ENCODE measurements at places on chromosomes 3 and 15.

DNA sequence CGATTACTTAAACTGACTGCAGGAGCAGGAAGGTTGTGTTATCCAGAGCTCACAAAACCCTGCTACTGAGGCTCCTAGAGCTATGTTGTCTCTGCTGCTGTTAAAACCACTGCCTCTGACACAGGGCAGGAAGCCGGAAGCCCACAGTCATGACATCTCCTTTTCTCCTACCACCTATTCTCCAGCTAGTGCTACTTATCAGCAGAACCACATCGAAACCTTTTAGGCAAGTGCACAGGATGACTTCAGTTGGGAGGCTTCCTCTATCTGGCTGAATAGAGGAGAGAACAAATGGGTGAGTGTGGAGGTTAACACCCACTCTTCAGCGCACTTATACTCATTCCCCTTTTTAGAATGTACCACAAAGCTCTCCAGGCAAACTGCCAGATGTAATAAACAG, 638.0 kb downstream of the OTOL1 start:
- DNase-seq, result peak; percentile 3

DNA sequence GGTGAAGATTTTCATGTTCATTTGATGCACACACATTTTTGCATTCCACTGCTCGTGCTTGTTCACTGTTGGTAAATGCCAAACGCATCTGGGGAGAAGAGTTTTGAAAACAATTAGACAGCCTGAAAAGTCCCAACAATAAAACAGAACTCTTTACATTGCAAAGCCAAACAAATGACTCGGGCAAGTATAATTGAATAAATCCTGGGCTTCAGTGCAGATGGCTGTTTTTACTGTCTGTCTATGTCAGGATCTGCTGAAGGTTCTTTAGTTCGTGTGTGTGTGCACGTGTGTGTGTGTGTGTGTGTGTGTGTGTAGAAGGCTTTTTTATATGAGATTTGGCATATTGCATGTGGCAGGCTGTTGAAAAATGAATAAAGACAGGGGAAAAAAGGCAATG, 277.5 kb upstream of the CDIN1 start:
- no peak for DNase-seq

GRCh38 chr3:20537234-20537633, 351.2 kb upstream of the SGO1 start:
- DNase-seq, result no peak

DNA sequence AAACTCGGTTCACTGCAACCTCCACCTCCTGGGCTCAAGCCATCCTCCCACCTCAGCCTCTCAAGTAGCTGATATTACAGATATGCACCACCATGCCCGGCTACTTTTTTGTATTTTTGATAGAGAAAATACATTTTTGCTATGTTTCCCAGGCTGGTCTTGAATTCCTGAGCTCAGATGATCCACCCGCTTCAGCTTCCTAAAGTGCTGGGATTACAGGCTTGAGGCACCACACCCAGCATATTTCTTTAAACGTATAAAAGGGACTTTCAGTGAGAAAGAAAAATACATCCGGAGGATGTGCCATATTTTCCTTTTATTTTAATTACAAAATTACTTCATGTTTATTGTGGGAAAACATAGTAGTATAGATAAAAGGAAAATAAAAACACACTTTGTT, 55.2 kb downstream of the RPL39L start:
- DNase-seq, result no peak

DNA sequence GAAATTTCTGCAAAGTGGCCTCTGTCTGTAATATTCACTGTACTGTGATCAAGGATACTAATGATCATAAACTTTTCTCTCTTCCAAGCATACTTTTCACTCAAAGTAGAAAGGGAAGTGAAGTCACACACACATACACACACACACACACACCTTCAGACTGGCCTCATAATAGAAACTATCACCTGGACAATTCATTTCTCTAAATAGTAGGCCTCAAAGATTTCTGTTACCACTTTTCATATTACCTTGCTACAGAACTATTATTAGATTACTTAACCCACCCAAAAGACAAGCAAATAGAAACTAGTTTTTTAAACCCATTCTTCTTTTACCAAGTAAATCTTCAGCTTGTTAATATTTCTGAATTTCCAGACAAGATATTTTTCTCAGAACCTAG, 12.2 kb downstream of the CPB1 start:
- no peak for DNase-seq

- no peak for DNase-seq
Observed at GRCh38 chr15:67779549-67780111, 45.7 kb upstream of the SKOR1 start.

DNA sequence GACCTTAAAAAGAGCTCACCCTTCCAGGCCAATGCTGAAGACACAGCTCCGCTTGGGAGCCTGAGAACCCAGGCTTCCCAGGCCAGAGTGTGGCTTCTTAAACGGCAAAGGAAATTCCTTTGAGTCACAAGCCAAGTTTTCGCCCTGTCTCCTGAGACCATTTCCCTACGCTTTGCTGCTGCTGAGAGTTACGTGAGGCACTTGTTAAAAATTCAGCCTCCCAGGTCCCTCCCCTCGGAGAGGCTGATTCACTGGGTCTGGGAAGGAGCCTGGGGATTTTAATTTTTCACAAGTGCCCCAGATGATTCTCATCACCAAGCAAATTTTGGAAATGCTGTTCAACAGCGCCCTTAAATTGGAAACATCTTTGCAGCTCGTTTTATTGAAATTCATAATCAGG, 25.5 kb downstream of the RLBP1 start:
- no peak for DNase-seq

DNA sequence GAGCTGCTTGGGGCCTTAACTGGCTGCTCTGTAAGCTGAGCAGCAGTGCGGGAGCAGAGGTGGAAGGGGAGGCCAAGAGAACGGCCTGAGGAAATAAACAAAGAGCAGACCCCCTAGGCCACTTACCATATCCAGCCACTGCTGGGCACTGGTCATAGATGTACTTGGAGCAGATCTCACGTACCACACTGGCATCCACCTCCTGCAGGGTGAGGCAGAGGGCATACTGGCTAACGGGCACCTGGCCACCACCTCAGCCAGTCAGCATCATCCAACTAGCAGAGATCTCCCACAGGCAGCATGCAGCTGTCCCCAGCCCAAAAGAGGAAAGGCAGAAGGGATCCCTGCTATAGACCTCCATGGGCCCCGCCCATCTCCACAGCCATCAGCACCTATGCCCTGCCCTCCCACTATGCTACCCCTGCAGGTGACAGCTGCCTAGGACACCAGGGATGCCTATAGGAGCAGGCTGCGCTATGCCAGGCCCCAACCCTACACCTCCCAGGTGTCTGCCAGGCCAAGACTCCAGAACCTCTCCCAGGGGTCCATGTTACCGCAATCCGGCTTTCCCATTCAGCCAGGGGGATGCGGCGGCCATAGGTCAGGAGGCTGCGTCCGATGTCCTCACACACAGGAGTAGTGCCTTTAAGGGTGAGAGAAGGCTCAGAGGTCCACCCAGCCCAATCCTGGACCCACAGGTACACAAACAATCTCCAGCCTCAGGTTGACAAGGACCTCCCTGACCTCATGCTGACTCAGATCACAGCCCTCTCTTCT, 4.6 kb upstream of the COL7A1 start:
- no peak for DNase-seq

DNA sequence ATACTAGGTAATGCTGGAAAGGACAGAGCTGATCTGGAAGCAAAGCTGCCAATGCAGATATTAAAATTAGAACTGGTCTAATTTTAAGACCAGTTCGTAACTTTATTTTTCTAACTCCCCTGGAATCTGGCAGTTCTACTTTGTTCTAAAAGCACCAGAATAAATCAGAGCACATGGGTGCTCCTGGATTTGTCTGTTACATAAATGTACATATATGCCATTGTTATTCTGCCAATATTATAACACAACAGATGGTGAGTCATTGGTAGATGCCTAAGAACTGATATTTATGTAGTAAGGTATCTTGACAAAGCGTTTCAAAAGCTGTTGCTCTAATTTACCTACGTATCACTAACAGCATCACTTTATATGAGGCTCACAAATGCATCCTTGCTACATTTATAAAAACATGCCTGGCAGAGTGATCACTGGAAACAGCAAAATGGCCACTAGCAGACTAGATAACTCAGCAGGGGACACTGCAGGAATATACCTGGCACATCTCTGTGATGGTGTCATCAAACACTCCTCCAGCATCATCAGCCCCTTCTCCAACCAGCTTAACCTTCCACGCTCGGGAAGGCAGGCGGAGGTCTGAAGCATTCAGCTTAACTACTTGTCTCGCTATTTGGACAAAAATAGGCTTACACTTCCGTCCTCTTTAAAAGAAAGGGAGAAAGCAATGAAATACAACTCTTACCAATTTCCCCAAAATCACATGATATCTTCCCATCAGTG, 26.2 kb downstream of the FBXL22 start:
- DNase-seq, result no peak

DNA sequence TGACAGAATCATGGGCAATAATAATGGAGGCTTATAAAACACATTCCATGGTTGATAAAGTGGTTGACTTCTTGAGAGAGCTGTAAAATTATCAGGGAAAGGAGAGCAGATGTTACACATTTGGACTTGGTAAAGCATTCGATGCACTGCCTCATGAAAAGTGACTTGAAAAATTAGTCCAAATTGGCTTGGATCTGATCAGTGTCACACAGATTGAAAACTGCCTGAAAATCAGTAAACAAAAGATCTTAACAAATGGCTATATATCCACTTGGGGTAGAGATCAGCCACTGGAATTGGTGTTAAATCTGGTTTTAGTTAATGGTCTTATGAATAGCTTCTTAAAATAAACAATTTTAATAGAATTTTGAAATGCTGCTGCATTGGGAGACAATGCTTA, 20.3 kb downstream of the SHOX2 start:
- no peak for DNase-seq

- no peak for DNase-seq
Observed at GRCh38 chr15:87860743-87861142, 395.8 kb downstream of the NTRK3 start.

- no peak for DNase-seq
Observed at GRCh38 chr3:62415312-62415801, 42.0 kb upstream of the FEZF2 start.

GRCh38 chr15:77621847-77622208, 10.9 kb downstream of the LINGO1 start:
- DNase-seq, result no peak

GRCh38 chr15:56733136-56734012, at the start of gene ZNF280D:
TSS of gene ZNF280D (minus strand) at chr15:56733509. CDS start at chr15:56707109, 26,400 bp downstream.
- DNase-seq, result peak; percentile 86

- DNase-seq, result no peak
Observed at GRCh38 chr15:78127882-78128281, 3.4 kb downstream of the CIB2 start.

DNA sequence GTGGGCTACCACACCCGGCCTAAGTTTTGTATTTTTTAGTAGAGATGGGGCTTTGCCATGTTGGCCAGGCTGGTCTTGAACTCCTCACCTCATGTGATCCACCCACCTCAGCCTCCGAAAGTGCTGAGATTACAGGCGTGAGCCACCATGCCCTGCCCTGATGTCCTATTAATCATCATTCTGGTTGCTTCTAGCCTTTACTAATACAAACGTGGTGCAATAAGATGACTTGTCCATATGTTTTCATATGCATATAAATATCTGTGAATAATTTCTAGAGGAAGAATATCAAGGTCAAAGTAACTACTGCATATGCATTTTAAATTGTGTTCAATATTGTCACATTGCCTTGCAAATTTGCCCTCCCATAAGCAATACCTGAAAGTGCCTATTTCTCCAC, 25.5 kb upstream of the PDHB start:
- DNase-seq, result no peak

- DNase-seq, result no peak
Observed at GRCh38 chr15:70356919-70357318, 259.2 kb upstream of the TLE3 start.

GRCh38 chr3:71854096-71854495, 69.1 kb upstream of the PROK2 start:
- DNase-seq, result no peak

DNA sequence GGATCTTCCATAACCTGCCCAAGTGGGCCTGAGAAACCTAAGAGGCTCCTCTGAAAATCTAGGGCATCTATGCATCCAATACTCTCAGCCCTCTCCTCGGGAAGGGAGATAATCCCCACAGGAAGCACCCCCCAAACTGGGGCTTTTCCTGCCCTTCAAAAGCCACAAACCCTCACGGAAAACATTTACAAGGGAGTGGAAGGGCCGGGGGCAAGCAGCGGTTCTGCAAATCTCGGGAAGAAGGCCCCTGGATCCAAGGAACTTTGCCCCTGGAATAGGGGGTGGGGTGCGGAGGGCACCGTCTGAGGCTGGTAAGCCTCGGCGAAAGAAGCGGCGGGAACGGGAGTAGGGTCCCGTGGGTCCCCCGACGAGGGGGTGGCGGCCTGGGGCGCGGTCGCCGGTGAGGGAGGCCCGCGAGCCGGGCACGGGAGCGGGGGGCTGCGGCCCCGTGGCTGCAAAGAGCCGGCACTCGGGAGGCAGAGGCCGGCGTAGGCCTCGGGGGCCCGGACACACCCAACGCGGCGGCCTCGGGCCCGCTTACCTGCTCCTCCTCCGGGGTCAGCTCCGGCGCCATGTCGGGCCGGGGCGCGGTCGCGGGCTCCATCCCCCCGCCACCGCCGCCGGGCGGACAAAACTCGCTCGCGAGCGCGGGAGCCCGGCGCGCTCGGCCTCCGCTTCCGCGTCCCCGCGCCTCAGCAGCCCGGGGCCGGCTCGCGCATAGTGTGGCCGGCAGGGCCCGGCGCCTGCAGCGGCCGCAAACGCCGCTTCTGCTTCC, 755 bp downstream of the PTPN9 start:
- DNase-seq, result peak; percentile 46

- no peak for DNase-seq
Observed at GRCh38 chr3:12532182-12532581, 13.1 kb downstream of the MKRN2OS start.

DNA sequence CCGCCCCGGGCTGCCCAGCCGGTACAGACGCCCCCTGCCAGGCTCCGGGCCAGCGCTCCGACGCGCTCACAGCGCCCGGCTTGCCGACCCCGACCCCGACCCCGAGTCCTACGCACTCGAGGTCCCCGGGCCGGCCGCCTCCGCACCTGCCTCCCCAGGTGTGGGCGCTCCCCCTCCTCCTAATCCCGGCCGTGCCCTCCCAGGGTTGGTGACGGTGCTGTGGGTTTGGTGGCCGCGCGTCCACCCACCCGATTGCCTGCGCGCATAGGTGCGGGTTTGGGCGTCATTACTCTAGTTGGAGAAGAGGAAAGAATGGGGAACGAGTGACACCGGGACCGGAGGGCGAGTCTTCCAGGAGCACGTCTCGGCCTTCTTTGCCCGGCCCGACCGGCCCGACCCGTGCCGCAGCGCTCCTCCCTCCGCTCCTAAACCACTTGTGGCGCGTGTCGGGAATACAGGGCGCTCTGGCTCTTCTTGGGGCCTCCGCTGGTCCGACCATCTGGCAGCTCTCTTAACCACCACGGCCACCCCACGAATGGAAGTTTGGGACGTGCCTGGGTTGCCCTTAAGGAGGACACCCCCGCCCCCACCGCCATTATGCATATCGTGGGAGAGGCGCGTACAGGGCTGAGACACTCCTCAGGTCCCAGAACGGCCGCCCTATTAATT, 810 bp upstream of the THRB start:
- DNase-seq, result no peak

Data from CD4-positive, alpha-beta T cell treated with Interleukin-17A for 4 hours (primary cell).